Heart right ventricle (tissue), 16 donors: ENCODE measurements at places on chromosomes 7 and 10. TPM values are rescaled to one million over a fixed set of nuclear protein-coding genes. Genes with fewer than 3 reads are reported as not detected.

GRCh38 chr7:120412139-120413050, 139.4 kb downstream of the KCND2 start:
- DNase-seq = no peak
- no peak overlapping the region for H3K27ac ChIP-seq
- no peak overlapping the region for H3K4me3 ChIP-seq

DNA sequence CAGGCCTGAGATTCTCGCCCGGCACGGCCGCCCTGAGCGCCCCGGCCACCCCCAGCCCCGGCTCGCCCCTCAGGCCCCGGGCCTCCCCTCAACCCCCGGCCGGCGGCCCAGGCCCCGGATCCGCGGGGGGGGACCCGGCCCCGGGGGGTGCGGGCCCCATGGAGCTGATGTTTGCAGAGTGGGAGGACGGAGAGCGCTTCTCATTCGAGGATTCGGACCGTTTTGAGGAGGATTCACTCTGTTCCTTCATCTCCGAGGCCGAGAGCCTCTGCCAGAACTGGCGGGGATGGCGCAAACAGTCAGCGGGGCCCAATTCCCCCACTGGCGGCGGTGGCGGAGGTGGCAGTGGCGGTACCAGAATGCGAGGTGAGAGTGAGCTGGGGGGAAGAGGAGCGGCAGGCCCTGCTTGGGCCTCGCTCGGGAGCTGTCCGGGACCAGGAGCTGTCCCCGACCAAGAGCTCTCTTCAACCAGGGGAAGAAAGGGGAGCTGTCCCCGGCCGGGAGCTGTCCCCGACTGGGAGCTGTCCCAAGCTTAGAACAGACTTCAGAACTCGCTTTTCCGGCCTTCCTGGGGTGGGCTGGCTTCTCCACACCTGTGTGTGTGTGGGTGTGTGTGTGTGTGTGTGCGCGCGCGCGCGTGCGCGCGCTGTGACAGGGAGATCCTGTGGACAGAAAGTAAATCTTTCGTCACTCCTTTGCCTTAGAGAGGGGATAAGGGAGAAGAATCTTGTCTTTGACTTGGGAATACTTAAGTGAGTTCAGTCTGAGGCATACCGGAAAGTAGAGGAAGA, 510 bp downstream of the ZSWIM8 start:
- peaks cover 35% of the 10 kb centered on the region for H3K4me1 ChIP-seq
- DNase-seq = peak; percentile 28
- H3K4me3 ChIP-seq = peak overlapping the region; percentile 93
- no peaks in the 10 kb centered on the region for H3K27me3 ChIP-seq
- H3K36me3 ChIP-seq = no peaks in the 10 kb centered on the region
- peak overlapping the region; percentile 93 for H3K27ac ChIP-seq

The TCERG1L gene
- total RNA-seq = not detected

DNA sequence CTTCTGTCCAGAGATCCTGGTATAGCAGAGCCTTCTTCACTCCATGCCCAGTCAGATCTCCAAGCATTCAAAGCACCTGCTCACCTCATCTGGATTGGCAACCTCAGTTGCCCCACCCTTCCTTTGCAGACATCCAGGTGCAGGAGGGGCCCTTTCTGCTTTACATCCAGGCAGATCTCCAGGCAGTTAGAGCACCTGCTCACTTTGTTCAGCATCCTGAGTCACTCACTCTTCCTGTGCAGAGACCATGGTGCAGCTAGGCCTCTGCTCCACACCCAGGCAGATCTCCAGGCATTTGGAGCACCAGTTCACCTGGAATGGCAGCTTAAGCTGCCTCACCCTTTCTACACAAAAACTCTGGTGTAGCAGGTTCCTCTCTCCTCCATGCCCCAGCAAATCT, 153.1 kb downstream of the CDK14 start:
- H3K27me3 ChIP-seq = no peaks in the 10 kb centered on the region
- H3K4me1 ChIP-seq = no peaks in the 10 kb centered on the region
- no peaks in the 10 kb centered on the region for H3K36me3 ChIP-seq
- no peak overlapping the region for H3K27ac ChIP-seq

DNA sequence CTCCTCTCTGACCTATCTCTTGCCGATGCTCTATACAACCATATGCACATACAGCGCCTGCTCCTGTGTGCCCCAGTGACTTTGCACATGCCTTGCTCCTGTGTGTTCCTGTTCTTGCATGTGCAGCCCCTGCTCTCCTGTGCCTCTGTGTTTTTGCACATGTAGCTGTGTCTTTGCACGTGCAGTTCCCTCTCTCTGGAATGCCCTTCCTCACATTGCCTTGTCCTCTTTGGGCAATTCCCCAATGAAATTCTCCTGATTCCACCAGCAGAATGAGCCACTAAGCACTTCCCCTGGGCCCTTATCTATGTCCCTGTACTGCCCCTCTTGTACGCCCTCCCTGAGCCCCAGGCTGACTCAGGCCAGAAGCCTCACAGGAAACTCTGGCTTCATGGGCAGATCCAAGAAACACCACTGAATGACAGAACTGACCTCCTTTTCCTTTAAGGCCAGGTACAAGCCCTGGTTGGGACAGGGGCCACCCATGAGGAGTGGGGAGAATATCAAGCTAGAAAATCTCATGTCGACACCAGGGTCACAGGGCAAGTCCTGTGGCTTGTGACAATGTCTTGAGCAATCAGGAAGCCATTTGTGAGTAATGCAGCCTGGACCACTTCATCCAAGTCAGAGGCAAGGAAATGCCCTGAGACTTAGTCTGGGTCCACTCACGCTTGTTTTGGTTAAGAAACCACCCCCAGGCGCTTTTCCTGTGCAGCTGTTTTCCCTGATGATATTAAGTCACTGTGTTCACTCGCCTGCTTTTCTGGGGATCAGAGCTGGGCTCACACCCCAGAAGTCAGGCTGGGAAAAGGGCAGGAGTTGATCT, 1.9 kb upstream of the ARHGAP22 start:
- peak overlapping the region; percentile 64 for H3K27ac ChIP-seq
- H3K36me3 ChIP-seq = no peaks in the 10 kb centered on the region
- DNase-seq = peak; percentile 41
- no peak overlapping the region for H3K4me3 ChIP-seq

DNA sequence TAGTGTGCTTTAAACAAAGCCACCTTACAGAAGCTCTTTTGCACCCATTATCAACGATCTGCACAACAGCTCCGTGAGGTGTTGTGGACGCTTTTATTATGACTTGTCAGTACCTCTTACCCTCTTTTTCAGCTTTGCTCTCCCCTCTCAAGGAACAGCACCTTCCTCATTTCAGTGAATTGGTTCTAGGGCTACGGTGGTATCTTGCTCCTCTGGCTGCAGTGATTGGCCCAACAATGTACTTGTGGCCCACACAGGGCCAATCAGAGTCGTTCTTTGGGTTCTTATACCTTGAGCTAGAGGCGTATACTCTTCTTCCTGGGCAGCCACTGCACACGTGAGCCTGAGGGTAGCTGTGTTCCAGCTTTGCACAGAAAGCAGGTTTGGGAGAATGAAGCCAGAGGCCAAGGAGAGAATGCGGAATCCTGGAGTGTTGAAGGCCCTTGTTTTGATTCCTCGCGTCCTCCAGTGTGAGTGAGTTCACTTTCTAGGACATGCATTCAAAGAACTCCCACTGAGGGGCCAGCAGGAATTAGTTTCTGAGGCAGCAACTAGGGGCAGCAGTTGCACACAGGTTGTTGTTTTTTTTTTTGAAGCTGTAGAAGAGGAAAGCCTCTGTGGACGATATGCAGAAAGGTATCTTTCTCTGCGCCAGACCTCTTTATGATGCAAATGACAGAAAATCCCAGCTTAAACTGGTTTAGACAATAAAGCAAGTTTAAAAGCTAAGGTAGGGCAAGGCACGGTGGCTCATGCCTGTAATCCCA, 49.8 kb upstream of the PDZD8 start:
- H3K27ac ChIP-seq = no peak overlapping the region
- H3K4me1 ChIP-seq = no peaks in the 10 kb centered on the region
- H3K27me3 ChIP-seq = no peaks in the 10 kb centered on the region
- no peak overlapping the region for H3K4me3 ChIP-seq

DNA sequence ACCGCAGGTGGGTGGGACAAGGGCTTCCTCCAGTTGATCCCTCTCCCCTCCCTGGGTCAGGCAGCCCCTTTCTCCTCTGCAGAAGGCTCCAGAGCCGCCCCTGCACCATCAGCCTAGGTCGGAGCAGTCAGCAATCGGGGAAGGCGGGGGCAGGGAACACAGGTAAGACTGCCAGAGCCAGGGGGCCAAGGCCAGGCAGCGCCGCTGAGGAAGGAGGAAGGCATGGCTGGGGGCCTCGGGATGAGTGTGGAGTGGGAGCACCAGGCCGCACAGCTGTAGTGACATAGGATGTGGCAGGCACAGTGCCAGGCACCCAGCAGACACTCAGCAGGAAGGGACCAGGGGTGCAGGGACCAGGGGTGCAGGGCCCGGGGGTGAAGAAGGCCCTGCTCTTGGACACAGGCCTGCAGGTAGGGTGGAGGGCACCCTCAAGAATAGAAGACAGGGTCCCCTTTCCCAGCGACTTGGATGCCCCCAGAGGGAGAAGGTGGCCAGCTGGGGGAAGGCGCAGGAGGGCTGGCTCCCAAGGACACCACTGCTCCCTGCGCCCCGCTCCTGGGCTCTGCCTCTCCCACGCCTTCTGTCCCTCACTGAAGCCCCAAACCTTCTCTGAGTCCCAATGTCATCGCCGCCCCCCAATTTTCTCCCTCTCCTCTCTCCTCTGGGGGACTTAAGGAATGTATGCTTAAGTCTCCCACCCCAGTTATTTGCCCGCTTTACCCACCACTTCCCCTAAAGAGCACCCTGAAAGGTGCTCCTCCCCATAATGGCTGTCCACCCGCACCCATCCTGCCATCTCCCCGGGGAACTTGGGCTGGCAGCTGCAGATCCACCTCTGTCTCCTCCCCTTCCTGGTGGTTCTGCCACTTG, 38.5 kb downstream of the CAMK2B start:
- no peak overlapping the region for H3K4me3 ChIP-seq
- H3K36me3 ChIP-seq = no peaks in the 10 kb centered on the region
- no peaks in the 10 kb centered on the region for H3K27me3 ChIP-seq
- DNase-seq = no peak
- peaks cover 15% of the 10 kb centered on the region for H3K4me1 ChIP-seq
- H3K27ac ChIP-seq = peak overlapping the region; percentile 52

GRCh38 chr7:2913760-2914387, 69.8 kb upstream of the GNA12 start:
- H3K4me3 ChIP-seq = no peak overlapping the region
- H3K36me3 ChIP-seq = no peaks in the 10 kb centered on the region
- H3K4me1 ChIP-seq = no peaks in the 10 kb centered on the region
- H3K27ac ChIP-seq = no peak overlapping the region

DNA sequence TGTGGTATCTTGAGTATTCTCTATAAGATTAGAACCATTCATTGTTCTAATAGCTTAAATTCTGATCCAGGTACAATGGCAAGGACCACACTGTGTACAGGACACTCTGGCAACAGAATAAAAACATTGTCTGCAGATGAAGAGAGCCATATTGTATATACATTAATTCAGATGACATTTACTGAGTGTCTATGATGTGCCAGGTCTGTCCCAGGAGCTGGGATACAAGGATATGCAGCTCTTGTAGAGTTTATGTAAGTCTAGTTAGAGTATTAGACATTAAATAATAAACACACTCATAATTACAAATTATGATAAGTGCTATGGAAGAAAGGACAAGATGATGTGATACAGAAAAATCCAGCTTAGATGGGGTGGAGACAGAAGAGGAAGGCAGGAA, 184.1 kb downstream of the HIBADH start:
- no peaks in the 10 kb centered on the region for H3K4me1 ChIP-seq
- H3K4me3 ChIP-seq = no peak overlapping the region
- no peaks in the 10 kb centered on the region for H3K27me3 ChIP-seq
- H3K36me3 ChIP-seq = no peaks in the 10 kb centered on the region
- no peak overlapping the region for H3K27ac ChIP-seq

GRCh38 chr7:28002638-28003037, 178.0 kb downstream of the JAZF1 start:
- no peak overlapping the region for H3K4me3 ChIP-seq
- DNase-seq = no peak
- no peaks in the 10 kb centered on the region for H3K27me3 ChIP-seq
- no peak overlapping the region for H3K27ac ChIP-seq
- H3K4me1 ChIP-seq = peaks cover 15% of the 10 kb centered on the region
- no peaks in the 10 kb centered on the region for H3K36me3 ChIP-seq

GRCh38 chr7:70735313-70735712, 396.6 kb upstream of the GALNT17 start:
- no peak overlapping the region for H3K27ac ChIP-seq
- no peak for DNase-seq
- H3K4me1 ChIP-seq = peaks cover 40% of the 10 kb centered on the region
- H3K4me3 ChIP-seq = no peak overlapping the region
- no peaks in the 10 kb centered on the region for H3K27me3 ChIP-seq
- H3K36me3 ChIP-seq = no peaks in the 10 kb centered on the region

DNA sequence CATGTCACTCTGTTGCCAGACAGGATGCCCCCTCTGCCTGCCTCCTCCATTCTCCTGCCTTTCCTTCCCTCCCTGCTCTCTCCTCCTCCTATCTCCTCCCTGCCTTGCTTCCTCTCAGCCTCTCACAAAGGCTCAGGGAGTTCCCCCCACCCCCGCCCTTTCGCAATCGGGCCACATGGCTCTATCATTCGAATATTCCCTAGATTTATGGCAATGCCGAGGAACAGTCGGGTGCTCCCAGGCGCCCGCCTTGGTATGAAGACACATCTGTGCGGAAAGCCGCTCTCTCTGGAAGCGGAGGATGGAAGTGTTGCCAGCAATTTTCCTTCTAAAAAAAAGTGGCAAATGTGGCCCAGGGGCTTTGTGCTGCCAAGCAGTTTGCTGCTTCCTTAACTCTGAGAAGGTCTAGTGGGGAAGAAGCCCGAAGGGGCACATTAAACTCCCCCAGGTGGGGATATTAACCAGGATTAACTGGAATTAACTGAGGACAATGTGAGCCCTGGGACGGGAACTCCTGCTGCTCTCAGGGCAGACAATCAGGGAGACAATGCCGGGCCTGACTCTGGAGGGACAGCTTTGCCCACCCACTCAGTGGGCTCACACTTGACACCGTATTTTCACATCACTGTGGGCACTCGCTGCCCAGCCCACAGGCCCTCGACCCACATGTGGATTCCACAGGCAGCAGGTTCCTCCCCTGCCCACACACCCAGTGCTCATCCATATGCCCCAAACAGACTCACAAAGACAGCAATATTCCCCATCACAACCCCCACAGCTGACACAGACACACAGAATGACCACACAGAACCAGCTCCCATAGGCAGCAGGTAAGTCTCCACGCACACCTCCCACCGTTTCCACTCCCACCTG, 88.4 kb upstream of the SMNDC1 start:
- H3K27me3 ChIP-seq = no peaks in the 10 kb centered on the region
- no peak overlapping the region for H3K27ac ChIP-seq
- H3K4me3 ChIP-seq = no peak overlapping the region
- peaks cover 36% of the 10 kb centered on the region for H3K4me1 ChIP-seq
- no peak for DNase-seq
